ENCODE measurements at places on chromosomes 13 and 19.

DNA sequence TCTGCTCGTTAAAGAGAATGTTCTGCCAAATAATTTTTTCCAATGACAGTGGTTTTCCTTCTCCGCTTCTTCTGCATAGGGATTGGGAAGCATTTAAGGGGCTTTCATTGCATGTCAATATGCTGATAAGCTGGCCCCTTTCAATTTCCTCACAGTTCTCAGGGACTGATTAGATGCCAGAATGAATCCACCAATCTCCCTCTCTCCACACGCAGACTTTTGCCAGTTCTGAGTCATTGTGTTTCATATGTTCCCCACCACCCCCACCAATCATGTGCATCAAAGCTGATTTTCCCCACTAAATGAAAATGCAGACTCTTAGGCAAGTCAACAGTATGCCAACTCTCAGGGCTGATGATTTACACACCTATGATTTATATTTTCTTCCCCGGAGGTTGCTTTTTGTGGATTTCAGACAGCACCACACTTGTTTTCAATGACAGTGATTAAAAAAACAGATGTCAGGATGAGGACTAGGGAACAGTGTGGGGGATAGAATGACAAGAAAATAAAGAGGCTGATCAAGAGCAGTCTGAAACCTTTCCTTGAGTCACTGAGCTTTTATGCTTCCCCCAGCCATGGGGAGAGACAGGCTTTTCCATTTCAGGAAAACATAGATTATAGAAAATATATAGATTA, 47.9 kb upstream of the C13orf42 start:
- DNase-seq, result no peak

GRCh38 chr19:47240556-47240955, 9.6 kb upstream of the BBC3 start:
- DNase-seq, result no peak

DNA sequence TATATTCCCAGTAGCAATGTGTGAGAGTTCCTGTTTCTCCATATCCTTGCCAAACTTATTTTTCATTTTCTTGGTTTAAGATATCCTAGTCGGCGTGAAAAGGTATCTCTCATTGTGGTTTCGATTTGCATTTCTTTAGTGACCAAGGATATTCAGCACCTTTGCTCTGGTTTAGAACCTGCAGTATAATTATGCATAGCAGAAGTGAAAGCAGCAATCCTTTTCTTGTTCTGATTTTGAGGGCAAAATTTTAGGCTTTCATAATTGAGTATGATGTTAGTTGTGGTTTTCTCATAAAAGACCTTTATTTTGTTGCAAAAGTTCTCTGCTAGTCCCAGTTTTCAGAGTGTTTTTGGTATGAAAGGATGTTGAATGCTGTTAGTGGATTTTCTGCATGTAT, 491.0 kb downstream of the FGF9 start:
- no peak for DNase-seq

GRCh38 chr13:82717249-82717648, 1165.0 kb downstream of the SLITRK1 start:
- DNase-seq, result no peak

DNA sequence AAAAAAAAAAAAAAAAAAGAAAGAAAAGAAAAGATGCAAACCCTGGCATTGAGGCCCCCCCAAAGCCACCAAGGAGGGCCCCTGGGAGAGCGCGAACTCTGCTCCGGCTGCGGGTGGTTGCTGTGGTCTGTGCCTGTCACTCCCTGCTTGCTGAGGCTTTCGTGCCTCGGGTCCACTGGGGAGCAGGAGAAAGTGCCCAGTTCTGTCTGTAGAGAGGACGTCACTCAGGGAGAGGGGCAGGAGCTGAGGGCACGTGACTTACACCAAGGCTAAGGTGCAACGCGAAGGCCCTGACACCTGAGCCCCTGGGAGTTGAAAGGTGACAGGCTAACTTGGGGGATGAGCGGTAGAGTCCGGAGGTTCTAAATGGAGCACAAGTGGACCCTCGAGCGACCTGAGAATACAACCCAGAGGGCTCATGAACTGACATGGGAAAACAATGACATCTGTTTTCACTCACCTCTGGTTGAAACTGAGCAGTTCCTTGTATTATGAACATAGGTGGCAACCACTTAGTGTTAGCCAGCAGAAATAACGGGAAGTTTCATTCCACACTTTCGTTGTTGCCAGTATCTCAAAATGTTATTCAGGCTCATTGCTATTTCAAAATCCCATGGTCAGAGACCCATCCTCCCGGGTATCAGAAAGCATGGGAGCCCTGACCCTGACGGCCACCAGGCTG, 69.2 kb upstream of the TM9SF2 start:
- no peak for DNase-seq

Measured in HTR-8/SVneo (cell line).